ENCODE measurements at places on chromosomes 7 and 10.

- DNase-seq, result no peak
These were observed 8.6 kb downstream of the FBXW4 start for GRCh38 chr10:101686133-101686925.

DNA sequence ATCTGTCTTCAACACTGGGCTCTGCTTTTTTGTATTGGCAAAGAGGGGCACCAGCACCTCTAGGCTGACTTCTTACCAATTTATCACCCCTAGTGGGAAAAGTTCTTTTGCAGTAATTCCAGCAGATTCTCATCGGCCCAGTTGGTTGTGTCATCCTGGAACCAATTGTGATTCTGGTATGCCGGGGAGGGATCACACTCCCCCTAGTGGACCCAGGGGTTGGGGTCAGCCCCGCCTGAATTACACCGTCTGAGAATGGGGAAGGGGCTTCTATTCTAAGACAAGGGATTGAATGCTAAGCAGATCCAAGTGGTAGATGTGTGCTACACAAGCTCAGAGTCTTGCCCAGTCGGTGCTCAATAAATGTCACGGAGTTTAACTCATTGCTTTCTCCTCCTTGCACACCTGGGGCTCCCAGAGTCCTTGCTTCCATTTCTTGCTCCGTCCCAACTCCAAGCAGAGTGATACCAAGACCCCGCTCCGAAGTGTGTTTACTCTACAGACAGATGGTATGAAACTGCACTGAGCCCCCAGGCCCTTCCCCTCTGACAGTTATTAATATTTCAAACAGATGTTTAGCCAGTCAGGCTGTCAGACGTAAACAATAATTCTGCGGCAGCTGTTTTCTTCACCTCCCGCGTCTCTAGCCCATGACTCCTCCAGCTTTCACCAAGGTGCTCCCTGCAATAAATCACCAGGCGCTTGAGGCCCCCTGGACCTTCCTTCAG is 71.9 kb downstream of the C10orf105 start:
- DNase-seq, result no peak

DNA sequence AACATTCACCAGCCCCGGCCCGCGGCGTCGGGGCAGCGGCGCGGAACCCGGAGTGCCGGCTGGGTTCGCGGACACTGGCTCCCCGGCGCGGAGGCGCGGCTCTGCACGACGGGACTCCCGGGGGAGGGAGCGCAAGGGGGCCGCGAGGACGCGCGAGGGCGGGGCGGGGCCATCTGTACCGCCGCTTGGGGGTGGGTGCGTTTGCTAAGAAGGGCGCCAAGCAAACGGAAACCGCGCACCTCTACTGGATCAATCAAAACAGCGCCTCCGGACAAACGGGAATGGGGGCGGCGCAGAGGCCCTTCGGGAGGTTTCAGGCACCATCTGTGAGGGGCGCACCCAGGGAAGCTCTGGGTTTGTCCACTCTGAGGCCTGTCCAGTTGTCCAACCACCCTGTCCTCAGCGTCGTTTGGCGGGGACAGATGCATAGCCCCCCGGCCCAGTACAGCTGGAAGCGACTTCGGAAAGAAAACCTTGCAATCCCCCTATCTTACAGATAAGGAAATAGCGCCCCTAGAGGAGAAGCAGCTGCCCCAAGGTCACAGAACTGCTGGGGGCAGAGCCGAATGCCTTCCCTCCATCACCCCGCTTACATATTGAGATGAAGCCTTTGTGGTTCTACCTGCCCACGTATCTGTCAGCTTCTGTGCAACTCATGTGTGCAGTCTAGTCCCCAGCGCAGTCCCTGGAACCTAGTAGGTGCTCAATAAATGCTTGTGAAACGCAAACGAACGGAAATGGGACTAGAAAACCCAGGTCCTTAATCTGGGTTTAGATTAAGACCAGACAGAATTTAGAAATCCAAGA is 10.7 kb upstream of the SLIT1 start:
- peak; percentile 62 for DNase-seq

DNA sequence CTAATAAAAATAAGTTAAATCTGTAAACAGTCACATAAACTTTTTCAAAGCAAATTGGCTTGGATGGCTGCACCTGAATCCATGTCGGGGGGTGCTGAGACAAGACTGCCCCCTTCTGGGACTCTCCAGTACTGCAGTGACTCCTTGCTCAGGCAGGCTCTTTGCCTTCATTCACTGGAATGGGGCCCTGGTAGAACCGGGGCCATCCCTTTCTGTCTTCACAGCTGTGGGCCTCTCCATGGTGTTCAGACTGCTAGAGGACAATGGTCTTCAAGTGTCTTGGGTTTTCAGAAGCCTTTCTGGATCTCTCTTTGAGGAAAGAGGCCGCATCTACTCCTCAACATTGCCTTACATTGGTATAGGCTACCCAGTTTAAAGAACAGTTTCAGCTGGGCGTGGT is 16.1 kb upstream of the IMPDH1 start:
- DNase-seq, result peak; percentile 55

DNA sequence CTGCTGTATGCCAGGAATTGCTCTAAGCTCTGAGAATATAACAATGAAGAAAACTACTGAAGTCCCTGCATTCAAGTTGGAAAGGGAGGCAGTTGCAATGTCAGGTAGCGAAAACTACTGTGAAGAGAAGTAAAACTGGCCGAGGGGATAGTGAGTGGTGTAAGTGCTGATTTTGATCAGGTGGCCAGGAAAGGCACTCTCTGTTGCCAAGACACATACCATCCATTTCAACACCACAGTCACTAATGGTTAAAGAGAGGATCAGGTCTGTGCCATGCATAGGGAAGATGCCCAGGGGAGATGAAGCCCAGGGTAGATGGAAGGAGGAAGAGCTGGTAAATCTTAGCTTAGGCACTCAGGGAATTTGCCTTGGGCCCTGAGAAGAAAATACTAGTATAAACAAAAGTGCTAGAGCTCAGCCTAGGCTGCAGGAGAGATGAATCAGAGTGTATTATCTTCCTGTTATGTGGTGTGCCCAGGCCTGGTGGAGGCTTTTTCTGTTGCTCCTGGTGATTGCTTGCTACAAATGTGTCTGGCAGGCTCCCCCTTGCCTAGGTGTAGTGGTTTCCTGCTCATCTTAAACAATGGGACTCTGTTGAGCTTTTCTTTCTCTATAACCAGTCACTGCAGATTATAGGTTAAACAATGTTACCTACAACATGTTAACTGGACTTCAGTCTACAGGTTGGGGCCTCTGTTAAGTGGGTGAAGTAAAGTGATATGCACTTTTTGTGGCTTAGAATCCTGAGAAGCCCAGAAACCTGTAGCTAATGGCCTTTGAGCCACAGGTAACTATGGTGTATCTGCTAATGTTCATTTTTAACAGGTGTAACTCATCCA is 125.5 kb downstream of the LRRC4 start:
- no peak for DNase-seq

- DNase-seq, result no peak
These were observed 740 bp downstream of the GALNT11 start for GRCh38 chr7:152025937-152026890.

- DNase-seq, result no peak
These were observed 76.2 kb upstream of the TMEM168 start for GRCh38 chr7:112866424-112866823.

DNA sequence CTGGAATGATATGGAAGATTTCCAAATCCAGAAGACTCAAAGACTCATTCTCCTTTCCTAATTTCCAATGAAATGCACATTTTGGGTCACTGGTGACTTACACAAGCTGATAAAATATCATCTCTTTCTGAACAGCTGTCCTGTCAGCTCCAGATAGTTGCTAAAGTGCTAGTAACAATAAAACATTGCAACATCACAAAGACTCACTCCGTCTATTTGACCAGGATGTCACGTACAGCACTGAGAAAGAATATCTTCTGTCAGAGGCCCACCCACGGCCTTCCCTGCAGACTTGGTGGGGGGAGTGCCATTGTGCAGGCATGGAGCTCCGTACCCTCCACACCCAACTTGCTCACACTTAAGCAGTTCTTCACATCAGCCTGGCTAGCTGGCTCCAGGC is 78.9 kb upstream of the EGR2 start:
- DNase-seq, result no peak

GRCh38 chr7:110786328-110786965 is 304.5 kb upstream of the LRRN3 start:
- DNase-seq, result no peak

DNA sequence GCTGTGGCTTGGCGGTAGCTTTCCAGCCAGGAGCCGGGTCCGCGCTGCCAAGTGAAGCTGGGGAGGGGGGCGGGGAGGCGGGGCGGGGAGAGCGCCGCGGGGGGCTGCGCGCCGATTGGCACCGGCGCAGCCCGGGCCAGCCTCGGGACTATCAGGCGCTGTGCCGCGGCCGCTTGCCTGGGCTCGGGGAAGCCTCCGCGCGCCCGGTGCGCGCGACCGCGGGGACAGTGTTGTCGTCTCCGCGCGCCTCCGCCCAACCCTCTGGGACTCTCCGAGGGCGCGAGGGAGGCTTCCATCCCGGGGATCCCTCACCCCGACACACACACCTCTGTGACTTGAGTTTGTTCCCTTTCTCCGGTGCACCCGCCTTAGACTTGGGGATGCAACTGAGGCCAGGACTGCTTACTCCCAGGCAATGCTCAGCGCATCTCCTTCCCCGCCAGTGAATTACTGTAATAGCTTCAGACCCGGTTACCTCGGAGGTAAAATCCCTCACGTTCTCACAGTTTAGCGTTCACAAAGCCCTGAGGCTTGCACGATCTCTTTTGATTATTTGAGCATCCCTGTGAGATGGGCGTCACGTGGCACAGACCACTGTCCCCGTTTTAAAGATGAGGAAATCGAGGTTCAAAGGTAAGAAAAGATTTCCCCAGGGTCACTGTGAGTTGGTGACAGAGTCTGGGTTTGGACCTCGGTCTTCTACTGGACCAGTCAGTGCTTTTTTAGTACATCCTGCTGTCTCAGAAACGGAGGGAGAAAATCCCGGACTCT is at the start of gene NKX1-2:
NKX1-2 (minus strand) TSS at position 24 of the 771 bp plus-strand sequence. CDS start 92 bp downstream, outside the sequence.
- DNase-seq, result no peak

DNA sequence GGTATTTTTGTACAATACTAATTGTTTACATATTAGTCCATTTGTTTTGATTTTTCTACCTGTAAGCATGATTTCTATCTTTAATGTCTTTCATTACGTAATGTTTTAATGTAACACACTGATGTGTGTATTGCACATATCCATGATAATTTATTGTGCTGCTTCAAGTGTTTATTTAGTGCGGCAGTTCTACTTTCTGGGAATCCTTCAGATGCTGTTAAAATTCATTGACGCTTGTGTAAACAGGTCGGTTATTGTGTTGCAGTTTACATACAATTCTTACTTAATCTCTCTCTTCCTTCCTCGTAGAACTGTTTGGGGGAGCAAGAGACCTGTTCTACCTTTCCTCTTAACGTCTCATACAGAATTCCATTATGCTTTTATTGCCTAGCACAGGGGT is 6.9 kb downstream of the TMEM60 start:
- no peak for DNase-seq

- no peak for DNase-seq
These were observed 6.0 kb downstream of the ADCYAP1R1 start for GRCh38 chr7:31058122-31058521.

- DNase-seq, result no peak
These were observed 53.1 kb downstream of the VSTM4 start for GRCh38 chr10:49062229-49062628.

DNA sequence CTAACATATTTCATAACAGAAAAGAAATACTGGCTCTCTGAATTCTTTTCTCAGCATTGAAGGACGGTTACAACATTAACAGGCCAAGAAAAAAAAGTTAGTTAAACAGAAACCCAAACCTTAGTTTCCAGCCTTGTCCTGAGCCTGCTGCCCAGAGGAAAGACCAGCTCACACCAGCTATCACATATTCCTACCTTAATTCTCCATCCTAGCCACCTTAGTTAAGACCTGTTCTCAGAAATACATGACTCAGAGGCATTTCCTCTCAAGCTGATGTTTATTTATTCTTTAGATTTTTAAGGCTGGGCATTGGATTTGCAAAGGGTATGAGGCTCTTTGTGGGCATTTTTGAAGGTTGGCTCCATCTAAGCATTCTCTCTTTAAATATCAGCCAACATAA is 34.3 kb upstream of the ADAM12 start:
- no peak for DNase-seq

DNA sequence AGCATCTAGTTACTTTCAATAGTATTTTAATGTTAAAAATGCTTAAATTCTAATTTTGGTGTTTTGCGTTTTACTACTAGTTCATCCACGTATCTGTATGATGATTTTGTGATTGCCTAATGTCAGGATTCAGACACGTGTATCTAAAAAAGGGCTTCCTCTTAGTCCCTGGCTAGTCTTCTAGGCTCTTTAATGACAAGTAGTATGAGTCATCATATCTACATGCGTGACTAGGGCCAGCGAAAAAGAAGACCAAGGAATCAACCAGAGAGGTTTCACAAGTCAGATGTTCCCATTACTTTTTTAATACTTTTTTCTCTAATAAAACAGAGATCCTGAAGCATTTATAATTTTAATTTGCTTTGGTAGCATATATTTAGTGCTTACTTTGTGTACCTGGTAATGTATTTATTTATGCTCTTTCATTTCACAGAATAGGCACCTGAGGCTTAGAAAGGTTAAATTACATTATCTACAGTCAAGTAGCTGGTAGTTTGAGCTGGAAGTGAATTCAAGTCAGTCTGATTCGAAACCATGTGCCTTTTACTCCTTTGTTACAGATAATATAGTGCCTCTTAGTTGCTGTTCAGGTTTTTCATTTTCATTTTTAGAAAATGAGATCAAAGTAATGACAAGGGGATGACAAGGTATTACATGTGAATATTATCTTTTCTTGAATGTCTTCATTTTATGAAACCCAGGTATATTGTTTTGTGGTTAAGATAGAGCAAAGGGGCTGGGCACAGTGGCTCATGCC is 140.3 kb downstream of the FOXP2 start:
- DNase-seq, result no peak
